ENCODE measurements at places on chromosomes 1 and 21. TPM values are rescaled to one million over a fixed set of nuclear protein-coding genes. Genes with fewer than 3 reads are reported as not detected.

Gene CYP4A22
- not detected for total RNA-seq

Gene HPDL
- 0.23 TPM for total RNA-seq

Gene PLEKHA6
- 36.2 TPM for total RNA-seq

Gene LDLRAD1
- not detected for total RNA-seq

Measured in LHCN-M2 (cell line).